ENCODE measurements at places on chromosomes 11 and 22.
A peak's percentile ranks its signal among the peaks of the same experiment; 100 is the strongest.

- DNase-seq = no peak
Observed at GRCh38 chr11:6152126-6152525, 18.0 kb downstream of the OR52B2 start.

GRCh38 chr11:46122945-46123715 is 1.9 kb upstream of the PHF21A start:
- no peak for DNase-seq

DNA sequence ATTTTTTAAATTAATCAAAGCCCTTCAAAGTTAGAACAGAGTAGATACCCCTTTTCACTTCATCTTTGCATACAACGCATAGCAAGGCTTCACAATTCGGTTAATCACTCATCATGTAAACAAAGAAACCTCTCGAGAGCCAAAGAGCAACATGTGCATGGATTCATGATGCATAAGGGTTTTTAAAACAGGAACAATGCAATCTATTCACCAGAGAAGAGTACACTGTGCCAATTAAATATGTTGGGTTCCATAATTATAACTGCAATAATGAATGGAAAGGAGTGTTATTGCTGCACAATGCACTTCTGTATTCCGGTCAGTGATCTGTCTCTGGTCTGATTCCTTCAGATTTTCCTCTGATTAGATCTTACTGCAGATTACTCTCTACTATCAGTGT is 45.3 kb downstream of the CADM1 start:
- no peak for DNase-seq

- no peak for DNase-seq
Observed at GRCh38 chr11:66327171-66328030, 8.8 kb downstream of the RIN1 start.

DNA sequence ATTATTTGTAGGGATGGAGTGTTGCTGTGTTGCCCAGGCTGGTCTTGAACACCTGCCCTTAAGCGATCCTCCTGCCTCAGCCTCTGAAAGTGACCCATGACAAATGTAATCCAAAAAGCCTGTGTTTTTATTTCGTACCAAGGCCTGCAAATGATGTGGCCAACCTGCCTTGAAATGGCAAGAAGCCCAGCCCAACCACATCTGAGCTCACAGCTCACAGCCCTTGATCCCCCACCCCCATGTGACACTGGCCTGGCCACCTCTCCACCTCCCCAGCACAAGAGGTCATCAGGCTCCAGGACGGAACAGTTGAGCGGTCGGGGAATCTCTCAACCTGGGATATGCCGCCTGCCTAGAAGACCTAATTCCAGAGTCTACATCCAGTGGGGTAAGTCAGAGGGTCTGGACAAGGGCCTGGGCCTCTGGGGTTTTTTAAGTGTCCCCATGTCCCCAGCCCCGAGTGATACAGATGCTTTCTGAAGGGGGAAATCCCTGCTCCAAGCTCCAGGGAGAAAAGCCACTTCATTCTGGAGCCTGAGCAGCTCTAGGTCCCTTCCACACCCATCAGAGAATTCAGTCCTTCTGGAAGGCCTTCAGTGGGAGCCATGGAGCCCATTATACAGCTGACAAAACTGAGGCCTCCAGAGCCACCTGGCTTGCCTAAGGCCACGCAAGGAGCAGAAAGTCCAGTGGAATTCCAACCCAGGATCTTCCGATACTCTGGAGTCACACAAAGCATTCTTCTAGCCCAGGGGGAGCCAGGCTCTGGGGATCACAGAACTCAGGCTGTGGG is 70.7 kb downstream of the MN1 start:
- no peak for DNase-seq

GRCh38 chr11:103594283-103594682 is 442.2 kb upstream of the DDI1 start:
- no peak for DNase-seq

DNA sequence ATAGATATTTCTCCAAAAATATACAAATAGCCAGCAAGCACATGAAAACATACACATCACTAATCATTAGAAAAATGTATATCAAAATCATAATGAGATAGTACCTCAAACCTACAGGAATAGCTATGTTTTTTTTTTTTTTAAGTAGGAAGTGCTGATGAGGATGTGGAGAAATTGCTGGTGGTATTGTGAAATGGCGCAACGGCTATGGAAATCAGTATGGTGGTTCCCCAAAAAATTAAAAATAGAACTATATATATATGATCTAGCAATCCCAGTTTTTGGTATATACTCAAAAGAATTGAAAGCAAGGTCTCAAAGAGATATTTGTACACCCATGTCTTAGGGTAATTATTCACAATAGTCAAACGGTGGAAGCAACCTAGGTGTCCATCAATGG is 46.0 kb upstream of the HIPK3 start:
- DNase-seq = no peak

DNA sequence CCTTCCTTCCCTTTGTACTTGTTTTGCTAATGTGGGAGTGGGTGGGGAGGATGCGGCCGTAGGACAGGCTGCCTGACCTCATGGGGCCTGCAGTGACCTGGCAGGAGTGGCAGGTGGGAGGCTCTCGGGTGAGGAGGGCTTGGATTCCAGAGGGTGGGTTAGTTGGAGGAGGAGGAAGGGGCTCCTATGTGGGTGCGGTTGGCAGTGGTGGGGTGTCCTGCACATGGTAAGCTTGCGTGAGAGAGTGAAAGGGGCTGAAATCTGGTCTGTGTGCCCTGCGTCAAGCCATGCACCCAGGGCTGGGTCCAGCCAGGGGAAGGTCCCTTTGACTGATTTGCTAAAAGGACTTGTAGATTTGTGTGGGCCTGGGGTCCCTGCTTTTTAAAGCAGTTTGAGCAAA is 90.7 kb upstream of the OR4B1 start:
- no peak for DNase-seq

DNA sequence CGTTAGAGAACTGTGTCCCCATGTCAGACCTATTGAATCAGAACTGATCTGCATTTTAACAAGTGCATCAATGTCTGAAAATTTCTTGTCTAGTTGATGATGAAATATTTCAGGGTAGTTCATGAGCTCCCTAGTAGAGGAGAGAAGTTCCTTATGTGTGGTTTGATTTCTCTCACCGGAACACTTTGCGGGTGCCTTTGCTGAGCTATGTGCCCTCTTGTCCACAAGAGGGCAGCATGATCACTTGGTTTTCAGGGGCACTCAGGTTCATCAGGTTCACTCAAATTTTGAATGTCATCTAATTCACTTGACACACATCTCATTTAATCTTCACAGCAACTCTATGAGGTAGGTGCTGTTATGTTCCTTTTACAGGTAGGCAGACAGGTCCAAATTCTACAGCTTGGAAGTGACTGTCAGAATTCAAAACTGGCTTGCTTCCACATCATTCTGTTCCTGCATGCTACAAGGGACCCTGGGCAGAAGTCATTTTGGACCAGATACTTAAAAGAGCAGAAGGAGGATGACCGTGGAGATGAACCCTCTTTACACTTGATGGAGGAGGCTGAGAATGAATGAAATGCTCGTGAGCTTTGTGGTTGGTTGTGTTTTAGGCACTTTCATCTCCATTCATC is 55.6 kb downstream of the P4HA3 start:
- DNase-seq = peak; percentile 37

DNA sequence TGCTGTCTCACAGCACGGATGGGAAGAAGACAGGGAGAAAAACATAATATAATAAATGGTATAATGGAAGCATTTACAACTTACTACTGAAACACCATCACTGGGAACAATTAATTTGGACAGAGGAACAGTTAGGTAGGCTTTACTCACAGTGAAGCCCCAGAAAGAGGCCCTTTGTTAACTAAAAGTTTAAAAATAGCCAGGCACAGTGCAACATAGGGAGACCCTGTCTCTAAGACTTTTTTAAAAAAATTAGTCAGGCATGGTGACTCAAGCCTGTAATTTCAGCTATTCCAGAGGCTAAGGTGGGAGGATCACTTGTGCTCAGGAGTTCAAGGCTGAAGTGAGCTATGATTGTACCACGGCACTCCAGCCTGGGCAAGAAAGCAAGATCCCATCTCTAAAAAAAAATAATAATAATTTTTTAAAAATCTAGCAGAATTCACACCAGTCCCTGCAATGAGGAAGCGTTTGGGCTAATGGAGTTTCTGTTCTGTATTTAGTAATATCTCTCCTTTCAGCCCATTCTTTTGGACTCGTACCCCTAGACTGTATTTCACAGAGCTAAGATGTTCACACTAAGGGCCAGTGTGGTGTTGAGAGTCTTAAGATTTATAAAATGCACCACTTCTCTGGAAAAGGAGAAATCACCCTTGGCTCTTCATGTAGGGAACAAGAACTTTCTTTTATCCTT is 275.5 kb downstream of the SOX6 start:
- DNase-seq = no peak

- DNase-seq = no peak
Observed at GRCh38 chr11:65555693-65556231, 2.4 kb downstream of the LTBP3 start.

DNA sequence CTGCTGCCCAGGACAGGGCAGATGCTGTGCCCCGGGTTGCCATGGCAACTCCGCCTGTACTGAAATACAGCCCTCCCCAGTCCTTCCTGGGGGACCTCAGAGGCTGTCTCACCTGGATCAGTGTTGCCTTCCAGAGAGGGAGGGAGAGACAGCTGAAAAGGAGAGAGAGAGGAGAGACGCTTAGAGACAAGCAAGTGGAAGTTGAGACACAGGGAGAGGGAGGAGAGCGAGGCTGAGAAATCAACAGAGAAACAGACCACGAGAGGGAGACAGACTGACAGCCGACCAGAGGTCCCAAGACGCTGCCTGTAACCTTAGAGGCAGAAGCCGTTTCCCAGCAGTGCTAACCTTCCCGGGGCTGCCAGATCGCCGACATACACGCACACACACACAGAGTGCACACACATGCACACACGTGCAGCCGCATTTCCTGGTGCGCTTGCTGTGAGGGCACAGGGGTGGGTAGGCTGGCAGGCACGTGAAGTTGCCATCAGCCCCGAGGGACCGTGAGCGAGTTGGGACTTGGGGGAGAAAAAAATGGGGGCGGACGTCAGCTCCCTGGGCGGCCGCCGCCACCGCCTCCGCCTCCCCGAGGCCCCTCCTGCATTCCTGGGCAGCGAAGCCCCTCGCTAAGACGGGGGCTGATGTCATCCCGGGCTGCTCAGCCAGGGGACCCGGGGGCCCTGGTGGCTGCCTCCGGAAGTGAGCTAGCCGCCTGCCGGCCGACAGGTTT is 88.6 kb upstream of the CRYBB3 start:
- peak; percentile 43 for DNase-seq

DNA sequence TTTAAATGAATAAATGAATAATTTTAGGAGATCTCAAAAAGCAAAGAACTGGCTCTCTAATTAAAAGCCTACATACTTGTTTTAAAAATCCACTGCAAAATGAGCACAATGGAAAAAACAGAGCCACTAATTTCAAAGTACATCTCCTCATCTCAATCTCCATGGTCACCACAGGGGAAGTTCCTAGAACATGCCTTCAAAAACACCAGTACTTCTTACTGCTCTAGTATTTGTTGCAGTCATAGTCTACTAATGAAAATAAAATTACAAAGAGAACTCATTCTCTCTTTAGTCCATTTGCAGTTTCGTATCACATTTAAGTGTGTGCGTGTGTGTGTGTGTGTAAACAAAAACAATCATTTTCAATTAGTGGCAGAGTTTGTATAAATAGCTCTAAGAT is 54.0 kb downstream of the PIK3C2A start:
- no peak for DNase-seq

GRCh38 chr11:130171534-130171933 is 12.0 kb downstream of the ST14 start:
- DNase-seq = no peak

GRCh38 chr11:120500414-120501071 is 11.0 kb upstream of the GRIK4 start:
- no peak for DNase-seq

GRCh38 chr11:134750619-134751018 is 338.6 kb upstream of the B3GAT1 start:
- no peak for DNase-seq

DNA sequence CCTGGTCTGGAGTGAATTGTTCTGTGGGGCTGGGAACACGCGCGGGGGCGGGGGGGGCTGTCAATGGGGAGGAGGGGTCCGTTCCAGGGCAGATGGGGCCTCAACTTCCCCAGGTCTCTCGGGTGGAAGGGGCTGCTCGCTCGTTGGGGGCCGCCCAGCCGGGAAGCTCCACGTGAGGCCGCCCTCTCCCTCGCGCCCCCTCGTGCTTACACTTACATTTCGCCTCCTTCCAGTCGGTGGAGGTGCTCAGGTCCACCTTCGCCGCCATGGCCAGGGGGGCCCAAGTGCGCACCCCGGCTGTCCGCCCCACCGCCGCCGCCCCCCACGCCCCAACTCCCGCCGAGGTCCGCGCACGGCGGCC is 452 bp downstream of the MACROD1 start:
- DNase-seq = peak; percentile 21

DNA sequence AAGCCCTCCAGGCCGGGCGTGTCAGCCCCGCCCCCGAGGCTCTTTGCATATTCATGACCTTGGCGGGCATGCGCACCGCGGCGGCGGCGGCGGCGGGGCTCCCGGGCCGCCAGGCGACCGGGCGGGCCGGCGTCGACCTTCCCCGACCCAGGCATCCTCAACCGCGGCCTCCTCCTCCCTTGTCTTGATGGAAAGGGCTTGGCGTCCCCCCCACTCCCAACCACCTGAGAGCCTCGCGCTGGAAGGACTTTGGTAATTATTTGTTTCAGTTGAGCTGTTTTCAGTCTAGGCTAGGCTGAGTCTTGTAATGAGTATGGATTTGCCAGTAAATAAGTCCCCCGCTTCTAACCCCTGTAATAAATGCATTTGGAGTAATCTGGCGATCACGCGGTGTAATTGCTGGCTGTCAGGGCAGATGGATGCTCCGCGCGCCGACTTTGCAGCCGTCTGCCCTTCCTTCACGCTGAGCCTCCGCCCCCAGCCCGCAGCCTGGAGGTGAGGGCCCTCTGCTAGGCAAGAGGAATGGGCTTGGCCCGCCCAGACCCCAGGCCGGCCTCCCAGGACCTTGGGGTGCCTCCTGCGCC is 25.2 kb downstream of the FLRT1 start:
- DNase-seq = peak; percentile 38

- DNase-seq = no peak
Observed at GRCh38 chr22:29947410-29948384, 64.7 kb downstream of the MTMR3 start.

GRCh38 chr11:108697872-108698473 is 33.1 kb downstream of the DDX10 start:
- peak; percentile 9 for DNase-seq

DNA sequence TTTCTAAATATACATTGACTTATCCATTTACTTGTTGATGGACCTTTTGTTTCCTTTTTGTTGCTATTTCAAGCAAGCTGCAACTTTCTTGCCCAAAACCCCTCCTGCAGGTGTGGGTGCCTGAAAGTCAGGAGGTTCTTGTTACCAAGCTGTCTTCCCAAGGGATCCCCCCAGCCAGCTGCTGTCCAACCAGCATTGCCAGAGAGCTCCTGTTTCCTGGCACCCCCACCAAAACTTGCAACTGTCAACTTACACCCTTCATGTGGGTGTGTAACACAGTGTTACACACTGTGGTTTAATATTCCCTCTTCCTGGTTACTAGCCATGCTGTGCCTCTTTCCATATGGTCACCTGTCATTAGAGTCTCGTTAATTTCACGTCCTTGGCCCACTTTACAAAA is 1.6 kb upstream of the KRTAP5-1 start:
- no peak for DNase-seq
